ENCODE measurements at places on chromosomes 2 and 18.

- no peak for DNase-seq
These were observed 136.8 kb downstream of the TPO start for GRCh38 chr2:1550076-1550475.

GRCh38 chr2:65957454-65957853 is 477.5 kb upstream of the MEIS1 start:
- no peak for DNase-seq

DNA sequence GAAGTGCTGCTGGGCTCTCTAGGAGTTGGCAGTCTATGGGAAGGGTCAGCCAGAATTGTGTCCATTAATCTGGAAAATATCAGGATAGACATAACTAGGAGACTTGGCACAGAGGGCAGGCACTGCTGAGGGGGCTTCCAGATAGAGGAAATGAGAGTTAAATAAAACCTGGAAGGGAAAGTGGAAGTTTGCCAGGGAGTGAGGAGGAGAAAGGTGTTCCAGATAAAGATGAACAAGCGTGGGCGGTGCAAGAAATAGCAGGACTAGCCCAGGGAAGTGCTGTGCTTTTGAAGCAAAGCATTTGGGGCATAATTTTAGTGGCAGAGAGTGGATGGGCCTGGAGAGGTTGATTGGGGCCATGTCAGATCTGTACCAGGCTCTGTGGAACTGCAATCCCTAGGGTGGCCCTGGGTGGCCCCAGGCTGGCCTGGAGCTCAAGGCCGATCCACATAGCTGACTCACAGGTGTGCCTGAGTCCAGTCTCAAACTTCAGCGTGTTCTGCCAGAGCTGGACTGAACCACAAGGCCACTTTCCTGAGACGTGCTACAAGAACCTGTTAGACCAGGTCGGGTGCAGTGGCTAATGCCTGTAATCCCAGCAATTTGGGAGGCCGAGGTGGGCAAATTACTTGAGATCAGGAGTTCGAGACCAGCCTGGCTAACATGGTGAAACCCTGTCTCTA is 26.9 kb downstream of the GALM start:
- no peak for DNase-seq

GRCh38 chr2:205763708-205764211 is 81.5 kb downstream of the NRP2 start:
- DNase-seq: no peak

DNA sequence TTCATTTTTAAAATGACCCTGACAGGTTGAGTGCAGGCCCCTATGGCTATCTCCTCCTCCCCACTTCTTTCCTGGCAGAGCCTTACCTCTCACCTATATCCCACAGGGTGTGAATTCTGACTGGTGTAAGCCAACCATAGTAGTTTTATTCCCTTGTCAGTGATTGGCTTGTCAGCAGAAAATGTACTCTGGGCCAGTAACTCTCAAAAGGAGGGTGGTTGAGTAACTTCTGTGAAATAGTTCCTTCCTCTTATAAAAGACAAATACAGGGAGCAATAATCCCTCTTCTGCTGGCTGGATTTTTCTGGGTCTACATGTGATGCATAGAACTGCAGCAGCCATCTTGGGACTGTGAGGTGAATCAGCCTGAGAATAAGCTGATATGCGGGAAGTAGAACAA is 83.4 kb downstream of the RAPH1 start:
- DNase-seq: no peak

DNA sequence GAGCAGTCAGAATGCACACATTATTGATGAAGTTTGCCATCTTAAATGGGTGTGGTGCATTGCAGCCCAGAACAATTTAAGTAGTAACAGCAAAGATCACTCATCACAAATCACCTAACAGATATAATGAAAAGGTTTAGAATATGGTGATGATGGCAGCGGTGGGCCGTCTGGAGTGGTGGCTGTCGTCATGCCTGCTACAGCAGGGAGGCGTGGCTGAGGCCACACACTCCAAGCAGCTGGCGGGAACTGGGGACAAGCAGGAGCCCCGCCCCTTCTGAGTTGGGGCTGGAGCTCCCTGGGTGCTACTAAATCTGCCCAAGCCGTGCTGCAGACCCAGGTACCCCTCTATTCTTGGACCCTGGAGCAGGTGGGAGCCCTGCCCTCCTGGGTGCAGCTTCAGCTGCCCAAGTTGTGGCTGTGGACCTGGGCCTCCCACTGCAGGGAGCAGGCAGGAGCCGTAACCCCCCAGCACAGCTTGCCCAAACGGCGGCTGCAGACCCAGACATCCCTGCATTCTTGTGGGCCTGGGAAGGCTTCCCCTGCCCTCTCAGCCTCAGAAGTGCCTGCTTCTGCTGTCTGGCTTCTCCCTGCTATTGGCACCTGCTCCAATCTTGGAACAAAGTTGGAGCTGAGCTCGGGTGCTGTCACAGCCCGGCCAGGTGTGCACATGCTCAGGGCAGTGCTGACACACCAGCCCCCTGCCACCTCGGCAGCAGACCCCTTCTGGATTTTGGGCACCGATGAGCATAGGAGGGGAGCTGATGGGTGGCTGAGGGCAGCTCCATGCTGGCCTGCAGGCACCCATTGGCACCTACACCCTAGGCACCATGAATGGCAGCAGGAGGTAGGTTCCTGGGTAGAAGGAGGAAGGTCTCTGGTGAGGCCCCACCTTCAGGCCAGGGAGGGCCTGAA is 149.3 kb downstream of the EHBP1 start:
- DNase-seq: no peak

DNA sequence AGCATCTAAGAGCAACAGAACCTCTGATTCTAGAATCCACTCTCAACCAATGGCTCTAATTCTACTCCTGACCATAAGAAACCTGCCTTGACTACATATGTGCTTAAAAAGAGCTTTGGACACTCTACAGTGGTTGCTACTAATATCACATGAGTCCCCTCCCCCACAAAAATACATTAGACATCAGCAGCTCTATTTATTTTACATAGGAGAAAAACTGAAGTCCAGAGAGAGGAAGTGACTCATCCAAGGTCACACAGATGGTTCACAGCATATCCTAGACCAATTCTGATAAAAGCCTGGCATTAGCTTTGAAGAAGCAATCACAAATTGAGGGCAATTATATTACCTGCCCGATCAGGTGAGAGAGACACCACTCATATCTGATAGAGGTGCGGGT is 49.8 kb downstream of the ALK start:
- no peak for DNase-seq

DNA sequence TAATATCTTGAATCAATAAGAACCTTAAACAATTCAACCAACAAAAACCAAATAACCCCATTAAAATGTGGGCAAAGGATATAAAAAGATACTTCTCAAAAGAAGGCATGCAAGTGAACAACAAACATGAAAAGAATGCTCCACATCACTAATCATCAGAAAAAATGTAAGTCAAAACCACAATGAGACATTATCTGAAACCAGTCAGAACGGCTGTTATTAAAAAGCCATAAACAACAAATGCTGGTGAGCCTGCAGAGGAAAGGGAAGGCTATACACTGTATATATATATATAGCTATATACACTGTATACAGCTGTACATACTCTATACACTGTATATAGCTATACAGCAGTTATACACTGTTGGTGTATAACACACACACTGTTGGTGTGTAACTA is 47.8 kb upstream of the GALNT13 start:
- DNase-seq: no peak

DNA sequence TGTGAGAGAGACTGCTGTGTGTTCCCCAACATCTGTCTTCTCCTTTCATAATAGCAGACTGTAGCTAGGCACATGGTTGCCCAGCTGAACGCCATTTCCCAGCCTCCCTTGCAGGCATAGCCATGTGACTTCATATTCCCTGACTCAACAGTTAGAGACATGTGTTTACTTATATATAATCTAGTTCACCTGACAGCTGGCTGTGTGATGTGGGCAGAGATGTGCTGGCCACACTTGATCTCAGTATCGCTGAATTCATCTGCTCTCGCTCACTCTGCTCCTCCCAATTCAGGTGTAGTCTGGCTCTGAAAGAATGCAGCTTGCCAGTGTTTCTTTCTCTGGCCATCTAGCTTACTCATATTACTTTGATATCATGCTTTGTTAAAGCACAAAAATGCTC is 52.3 kb upstream of the SEC11C start:
- no peak for DNase-seq

- DNase-seq: no peak
These were observed 154.6 kb upstream of the CTAGE1 start for GRCh38 chr18:22572341-22572740.

DNA sequence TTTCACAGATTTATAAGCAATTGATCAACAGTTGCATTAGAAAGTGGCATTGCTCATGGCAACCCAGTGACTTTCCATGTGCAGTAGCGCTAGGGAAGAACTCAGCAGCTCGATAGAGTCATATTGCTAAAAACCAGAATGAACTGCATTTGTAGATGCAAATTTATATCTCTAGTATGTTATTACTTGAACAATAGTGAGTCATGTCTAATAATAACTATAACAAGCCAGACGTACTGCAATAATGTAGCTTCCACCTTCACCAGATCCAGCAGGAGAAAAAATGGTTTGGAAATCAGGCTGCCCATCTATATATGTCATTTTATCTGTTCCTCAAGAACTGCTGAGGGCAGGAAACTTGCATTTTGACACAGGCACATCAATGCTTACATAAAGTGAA is 66.5 kb upstream of the FIGN start:
- no peak for DNase-seq

DNA sequence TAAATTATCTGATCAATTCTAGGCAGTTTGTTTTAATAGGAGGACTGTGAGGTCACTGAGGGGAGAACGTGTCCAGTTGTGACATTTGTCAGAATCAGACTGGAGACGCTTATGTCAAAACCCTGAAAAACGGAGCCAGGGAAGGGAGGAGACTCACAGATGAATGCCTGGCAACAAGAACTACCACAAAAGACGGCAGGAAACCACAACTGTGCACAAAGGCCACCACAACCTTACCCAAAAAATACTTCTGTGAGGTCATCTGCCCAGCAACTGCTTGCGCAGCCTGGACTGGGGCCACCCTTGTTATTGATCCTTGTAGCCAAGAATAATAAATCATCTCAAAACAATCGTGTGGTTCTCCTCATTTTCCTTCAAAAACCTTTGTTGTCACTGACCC is 173.0 kb upstream of the ALKAL2 start:
- DNase-seq: no peak

- DNase-seq: peak; percentile 22
These were observed 118.5 kb downstream of the BAZ2B start for GRCh38 chr2:159497847-159498246.

DNA sequence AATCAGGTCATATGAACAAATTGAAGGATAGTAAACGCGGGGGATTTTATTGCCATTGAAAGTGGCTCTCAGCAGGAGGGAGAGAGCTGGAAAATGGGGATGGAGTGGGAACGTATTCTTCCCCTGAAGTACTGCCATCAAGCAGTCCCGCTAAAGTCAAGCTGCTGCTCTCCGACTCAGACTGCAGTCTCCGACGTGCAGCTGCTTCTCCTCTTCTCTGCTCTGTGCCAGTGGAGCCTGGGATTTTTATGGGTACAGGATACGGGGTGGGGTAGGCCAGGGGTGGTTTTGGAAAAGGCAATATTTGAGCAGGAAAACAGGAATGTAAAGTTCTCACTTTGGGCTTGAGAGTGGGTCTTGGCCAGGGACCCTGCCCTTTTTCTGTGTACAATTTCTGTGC is 33.0 kb downstream of the KCTD18 start:
- DNase-seq: no peak

DNA sequence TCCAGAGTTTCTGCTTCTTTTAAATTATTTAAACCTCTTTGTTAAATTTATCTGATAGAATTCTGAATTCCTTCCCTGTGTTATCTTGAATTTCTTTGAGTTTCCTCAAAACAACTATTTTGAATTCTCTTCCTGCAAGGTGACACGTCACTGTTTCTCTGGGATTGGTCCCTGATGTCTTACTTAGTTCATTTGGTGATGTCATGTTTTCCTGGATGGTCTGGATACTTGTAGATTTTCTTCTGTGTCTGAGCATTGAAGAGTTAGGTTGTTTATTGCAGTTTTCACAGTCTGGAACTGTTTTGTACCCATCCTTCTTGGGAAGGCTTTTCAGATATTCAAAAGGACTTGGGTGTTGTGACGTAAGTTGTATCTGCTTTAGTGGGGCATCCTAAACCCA is 172.3 kb upstream of the KCNJ3 start:
- DNase-seq: no peak

GRCh38 chr2:131031431-131031841 is 61.8 kb downstream of the FAM168B start:
- no peak for DNase-seq
